ENCODE measurements at places on chromosomes 4 and X.
A peak's percentile ranks its signal among the peaks of the same experiment; 100 is the strongest.

GRCh38 chrX:98962996-98963395 lies 1447.1 kb downstream of the PCDH19 start:
- no peak for DNase-seq

DNA sequence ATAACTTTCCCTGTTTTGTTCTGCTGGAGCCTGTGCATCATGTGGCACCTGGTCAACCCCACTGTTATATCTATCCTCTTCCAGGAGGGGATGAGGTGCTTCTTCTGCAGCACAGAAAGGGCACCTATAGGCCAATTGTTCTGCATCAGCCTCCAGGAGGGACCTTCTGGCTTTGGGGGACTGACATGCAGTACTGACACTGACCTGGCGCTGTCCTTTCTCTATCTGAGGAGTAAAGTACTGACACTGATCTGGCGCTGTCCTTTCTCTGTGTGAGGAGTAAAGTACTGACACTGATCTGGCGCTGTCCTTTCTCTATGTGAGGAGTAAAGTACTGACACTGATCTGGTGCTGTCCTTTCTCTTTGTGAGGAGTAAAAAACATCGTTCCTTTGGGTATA lies 498.4 kb downstream of the PACRGL start:
- no peak for DNase-seq

GRCh38 chr4:153765894-153766293 lies 6.1 kb upstream of the RNF175 start:
- DNase-seq, result no peak

DNA sequence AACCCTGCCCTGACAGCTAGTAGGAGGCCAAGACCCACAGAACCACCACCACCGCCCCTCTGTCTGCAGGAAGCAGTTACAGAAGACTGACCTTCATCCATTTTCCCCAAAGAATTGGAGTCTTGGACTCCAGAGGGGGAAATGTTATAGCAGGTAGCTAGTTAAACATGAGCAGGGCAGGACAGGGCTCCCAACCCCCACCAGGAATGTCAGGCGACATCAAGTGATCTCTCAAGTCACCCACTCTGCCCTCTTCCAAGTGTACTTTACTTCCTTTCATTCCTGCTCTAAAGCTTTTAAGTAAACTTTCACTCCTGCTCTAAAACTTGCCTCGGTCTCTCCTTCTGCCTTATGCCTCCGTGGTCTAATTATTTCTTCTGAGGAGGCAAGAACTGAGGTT lies 17.1 kb upstream of the AADAT start:
- no peak for DNase-seq

DNA sequence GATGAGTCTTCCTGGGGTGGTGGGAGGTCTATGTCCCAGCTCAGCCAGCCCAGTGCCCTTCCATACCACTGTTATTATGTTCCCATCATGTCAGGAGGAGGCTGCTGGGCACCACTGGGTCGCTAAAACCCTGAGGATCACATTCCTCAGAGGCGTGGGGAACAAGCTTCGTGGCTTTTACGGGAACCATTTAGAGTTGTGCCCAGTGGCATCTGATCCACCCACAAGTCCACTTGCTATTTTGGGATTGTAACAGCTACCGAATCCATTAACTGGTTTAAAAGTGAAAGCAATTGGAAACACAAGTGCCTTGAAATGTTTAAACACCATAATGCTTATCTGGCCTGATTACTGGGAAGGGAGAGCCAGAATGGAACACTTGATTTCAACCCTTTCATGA lies 13.1 kb upstream of the CCKAR start:
- DNase-seq, result no peak

- DNase-seq, result no peak
These were observed 55.6 kb upstream of the TADA2B start for GRCh38 chr4:6987588-6987961.

- DNase-seq, result no peak
These were observed 129.8 kb downstream of the SLC7A11 start for GRCh38 chr4:138112389-138112788.

DNA sequence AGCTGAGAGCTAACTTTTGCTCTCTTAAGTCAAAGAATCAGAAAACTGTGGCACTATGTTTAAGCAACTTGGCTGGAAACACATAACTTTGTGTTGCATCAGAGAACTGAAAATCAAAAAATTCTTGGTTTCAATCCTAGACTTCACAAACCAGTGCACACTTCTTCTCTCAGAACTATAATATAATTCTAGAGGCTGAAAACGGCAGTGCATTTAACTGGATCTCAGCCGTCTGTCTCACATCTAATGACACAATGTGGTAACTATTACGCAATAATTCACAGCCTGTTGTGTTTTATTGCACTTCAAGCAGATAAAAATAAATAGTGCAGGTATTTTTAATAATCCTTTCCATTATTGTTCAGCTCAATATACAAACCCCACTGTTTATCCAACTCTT lies 260.6 kb upstream of the DIAPH2 start:
- no peak for DNase-seq

DNA sequence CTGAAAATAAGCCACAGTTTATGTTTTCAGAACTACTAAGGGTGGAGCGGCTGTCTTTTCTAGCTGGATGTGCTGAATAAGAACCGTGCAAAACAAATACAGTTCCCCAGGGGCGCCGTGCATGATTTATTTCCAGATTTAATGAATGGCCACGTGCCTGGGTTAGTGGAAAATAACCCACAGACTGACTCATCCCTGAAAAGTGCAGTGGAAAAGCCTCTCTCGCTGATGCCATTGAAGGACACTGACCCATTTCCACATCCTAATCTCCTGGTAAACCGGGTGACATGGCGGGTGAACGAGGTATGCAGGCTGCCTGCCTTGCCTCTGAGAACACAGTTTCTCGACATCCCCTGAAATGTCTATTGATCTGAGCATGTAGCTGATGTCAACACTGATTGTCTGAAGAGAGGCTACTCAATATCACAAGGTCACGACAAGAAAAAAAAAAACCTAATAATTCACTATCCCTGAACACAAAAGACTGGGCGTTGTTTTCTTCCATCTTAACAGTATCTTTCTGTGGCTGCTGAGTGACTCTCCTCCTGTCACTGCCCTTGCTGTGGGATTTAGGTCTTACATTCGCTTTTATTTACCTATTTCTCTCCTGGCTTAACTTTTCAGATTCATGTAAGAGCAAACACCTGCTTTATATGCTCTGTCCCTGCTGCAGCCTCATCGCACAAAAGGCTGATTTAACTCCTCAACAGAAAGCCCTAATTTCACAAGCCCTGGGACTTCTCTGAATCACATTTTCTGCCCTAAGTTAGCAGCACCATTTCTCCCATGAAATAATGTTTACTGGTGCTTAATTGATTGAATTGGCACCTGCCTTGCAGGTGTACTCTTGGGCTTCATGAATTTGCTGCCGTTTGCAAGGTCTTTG lies 76.9 kb upstream of the SCOC start:
- DNase-seq, result peak; percentile 82

DNA sequence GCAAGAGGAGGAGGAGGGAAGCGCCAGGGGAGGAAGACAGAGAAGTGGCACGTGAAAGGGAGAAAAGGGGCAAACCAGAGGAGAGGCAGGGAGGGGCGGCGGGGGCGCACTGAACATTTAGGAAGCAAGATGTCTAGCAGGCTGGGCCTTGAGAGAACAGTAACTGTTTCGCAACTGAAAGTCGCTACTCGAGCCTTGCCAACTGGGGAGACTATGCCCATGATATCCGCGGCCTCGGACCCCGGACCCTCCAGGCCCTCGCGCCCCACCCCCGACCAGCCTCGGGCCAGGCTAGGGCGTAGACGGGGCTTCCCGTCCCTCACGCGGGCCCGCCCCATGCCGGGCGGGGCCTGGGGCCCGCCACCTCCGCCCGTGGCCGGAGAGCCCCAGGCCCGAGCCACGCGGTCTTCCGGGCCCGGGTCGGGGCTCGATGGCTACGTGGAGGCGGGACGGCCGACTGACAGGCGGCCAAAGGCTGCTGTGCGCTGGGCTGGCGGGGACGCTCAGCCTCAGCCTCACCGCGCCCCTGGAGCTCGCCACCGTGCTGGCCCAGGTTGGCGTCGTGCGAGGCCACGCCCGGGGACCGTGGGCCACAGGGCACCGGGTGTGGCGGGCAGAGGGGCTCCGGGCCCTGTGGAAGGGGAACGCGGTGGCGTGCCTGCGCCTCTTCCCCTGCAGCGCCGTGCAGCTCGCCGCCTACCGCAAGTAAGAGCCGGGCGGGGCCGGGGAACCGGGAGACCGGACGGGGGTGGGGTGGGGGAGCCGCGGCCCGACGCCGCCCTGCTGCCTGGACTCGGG lies at the start of gene SLC25A43:
Gene SLC25A43 (plus strand): TSS at position 363 of the 798 bp plus-strand sequence. CDS start 68 bp downstream, at position 431.
- DNase-seq, result no peak

DNA sequence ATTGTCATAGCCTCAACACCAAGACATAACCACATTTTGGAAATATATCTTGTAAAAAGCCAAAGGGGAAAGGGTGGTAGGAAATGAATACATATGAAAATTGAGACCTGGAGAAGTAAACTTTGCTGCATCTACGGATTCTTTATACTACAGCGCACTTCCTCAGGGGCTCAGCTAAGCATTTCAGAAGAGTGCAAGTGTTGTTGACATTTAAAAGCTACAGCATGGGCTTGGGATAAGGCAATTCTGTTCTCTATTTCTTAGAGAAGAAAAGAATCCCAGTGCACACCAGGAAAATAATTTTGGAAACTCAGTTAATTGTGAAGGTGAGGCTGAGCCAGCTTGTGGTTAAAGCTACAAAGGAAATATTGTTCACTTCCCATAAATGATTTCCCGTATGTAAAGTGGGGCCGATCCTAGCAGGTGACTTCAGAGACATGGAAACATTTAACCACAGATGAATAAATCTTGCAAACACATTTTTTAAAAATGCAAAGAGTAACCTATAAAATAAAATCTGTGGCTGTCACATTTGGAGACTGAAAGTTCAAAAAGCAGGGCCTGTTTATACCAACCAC lies 12.6 kb upstream of the GBA3 start:
- no peak for DNase-seq

DNA sequence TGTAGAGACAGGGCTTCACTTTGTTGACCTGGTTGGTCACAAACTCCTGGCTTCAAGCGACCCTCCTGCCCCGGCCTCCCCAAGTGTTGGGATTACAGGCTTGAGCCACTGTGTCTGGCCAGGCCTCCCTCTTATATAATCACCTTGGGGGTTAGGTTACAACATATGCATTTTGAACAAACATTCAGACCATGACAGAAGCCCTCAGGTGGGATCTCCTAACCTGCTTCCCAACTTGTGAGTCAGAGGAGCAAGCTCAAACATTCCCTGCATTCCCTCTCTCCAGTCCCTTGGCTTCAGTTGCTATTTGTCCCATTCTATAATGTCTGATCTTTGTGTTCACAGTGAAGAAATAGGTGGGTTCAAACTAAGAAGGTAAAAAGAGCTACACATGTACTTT lies 76.5 kb upstream of the NRK start:
- DNase-seq, result no peak

DNA sequence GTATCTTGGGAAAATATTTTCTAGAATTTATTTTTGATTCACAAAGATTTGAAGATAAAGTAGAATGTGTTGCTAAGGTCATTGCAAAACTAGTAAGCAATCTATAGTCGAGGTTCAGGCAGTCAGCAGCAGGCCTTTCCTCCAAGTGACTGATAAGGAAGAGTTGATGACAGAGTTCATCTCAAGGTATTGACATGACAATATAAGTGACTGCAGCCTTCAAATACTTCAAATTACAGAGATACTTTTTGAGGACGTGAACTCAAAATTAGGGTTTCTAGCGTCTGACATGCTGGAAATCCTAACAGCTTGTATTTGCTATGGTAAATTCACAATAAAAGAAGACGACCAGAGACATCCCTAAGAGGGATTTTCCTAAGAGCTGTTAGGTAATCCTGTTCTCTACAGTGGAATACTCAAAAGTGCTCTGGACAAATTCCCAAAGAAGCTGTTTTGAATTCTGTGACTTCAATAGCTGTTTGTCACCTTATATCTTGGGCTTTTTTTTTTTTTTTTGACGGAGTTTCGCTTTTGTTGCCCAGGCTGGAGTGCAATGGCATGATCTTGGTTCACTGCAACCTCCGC lies 7.4 kb downstream of the ARHGAP10 start:
- no peak for DNase-seq

- DNase-seq, result no peak
These were observed 10.1 kb downstream of the STK26 start for GRCh38 chrX:132033166-132033565.

DNA sequence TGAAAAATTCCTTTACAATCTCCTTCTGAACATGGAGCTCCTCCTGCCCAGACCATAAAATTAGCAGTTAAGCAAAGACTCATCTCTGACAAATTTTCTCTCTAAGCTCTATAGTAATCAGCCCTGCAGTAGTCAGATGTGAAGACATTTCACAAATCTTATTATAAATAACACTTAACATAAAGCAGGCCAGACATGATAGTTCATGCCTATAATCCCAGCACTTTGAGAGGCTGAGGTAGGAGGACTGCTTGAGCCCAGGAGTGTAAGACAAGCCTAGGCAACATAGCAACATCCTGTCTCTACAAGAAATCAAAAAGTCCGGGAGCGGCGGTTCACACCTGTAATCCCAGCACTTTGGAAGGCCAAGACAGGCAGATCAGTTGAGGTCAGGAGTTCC lies 29.9 kb downstream of the TRMT2B start:
- no peak for DNase-seq

DNA sequence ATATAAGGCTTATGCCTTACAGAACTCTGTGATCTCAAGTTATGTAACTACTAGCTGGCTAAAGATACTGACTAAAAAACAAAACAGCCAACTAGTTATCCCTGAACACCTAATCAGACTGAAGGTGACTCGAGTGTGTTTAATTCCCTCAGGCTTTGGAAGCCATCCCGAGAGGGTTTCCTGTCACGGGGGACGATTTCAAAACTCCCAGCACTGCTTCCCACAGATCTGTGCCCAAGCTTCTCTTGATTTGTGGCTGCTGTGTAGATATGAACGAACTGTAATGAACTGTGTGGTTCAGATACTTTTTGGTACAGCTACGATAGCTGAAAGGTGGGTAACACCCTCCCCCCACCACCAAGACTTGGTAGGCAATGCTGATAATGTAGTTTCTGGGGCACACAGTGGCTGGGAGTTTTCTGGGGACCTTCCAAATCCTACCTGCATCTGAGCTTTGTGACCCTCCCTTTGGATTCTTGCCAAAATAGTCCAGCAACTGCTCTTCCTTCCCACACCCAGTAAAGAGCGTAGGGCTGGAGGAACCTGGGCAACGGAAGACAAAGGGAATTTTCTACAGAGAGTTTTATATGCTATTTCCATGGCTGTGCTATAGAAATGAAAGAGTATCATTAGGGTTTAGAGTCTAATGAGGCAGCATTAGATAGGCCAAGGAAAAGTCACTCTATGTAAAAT lies 148.8 kb downstream of the MGST2 start:
- DNase-seq, result no peak

DNA sequence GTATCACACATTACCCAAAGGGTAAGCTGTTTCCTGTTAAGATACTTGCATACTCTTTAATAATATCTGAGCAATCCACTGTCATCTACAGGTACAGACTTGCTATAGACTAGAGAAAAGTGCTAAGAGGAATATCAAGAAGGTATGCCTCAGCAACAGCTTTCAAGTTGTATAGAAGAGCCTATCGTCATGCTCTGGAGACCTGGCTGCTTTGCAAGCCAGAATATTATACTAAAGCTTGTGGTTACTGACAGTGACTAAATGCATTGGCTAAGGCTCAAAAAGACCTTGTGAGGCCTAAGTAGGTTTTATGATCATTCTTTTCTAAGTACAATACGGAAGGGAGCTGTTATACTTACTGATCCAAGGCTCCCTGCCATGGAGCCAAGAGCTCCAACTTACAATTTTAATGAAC lies 11.3 kb downstream of the LAMP2 start:
- peak; percentile 61 for DNase-seq

Data from fibroblast of skin of left quadriceps (primary cell).